ENCODE measurements at places on chromosomes 1 and 21.

DNA sequence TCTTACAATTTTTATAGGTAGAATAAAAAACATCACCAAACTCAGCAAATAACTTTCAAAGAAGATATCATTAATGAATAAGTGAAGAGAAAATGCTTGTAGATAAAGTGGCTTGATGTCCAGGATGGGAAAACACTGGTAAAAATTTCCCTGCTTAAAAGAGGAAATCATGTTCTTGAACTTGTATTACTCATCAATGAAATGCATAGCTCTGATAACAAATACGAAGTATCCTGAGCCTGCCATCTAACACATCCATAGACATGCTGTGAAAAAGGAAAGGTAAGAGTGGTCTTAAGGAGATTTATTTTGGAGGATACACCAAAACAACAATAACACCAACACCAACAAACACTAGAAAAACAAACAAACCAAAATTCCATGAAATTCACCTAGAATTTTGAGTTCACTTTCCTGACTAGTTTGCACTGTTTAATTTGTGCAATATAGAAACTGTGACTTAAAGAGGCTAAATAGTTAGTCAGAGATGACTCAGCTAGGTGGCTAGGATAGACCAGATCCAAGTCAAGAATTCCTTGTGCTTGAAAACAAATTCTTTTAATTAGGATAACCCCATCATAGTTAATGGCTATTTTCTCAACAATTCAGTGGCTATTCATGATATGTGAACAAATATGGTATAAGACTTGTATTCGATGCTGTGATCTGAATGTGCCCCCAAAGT, 179.8 kb upstream of the KCNK2 start:
- DNase-seq = no peak

DNA sequence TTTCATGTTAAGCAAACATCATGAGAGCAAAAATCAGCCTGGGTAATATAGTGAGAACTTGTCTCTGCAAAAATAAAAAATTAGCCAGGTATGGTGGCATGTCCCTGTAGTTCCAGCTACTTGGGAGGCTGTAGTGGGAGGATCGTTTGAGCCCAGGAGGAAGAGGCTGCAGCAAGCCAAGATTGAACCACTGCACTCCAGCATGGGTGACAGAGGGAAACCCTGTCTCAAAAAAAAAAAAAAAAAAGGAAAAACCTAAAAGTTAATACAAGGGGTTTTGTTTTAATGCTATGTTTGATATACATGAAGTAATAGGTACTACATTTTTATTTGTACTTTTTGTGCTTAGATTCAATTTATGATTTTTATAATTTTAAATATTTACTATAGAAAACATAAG, 27.1 kb upstream of the SLC35A3 start:
- DNase-seq = no peak

GRCh38 chr21:21341041-21341440, 342.8 kb downstream of the NCAM2 start:
- no peak for DNase-seq

- DNase-seq = no peak
Measured at GRCh38 chr1:20936621-20937020, 149.5 kb upstream of the HP1BP3 start.

DNA sequence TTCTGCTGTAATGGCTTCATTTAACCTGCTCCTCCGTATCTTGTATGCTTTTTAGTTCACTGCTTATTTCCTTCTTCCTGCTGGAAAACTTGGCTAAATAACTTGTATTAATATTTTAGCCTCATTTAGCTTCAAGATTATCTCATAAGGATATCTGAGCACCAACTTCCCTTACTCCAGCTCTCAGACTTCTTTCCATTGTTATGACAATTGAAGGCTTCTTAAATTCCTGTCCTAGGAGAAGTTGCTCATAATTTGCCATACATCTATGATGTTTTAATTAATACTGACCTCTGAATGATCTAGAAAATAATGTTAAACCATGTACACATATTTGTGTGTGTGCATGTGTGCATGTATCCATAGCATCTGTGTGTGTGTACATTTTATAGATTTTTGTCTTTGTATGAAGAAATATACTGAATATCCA, 1524.4 kb upstream of the TPTE start:
- no peak for DNase-seq

DNA sequence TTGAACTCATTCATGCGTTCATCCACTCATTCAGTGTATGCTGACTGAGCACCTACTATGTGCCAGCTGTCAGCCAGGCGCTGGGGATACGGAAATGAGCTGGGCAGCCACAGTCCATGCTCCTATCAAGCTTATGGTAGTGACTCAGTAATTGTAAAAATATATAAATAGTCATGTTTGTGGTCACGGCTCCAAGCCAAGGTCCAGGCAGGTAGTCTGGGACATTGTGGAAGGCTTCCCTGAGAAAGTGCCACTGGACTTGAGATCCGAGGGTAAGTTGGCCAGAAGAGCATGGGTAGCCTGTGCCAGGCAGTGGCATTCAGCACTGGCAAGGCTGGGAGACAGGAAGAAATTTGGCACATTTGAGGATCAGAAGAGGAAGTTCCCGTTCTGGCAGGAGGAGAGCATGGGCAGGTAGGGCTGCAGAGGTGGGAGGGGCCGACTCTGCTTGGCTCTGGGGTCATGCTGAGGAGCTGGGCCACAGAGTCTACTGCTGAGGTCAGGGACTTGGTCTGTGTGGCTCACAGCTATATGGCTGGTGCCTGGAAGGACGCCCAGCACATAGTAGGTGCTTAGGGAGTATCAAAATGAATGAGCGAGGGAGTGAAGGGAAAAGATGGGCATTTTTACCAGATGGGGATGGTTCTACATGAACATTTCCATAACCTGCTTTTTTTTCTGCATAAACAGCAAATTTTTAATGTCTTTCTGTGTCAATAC, 6.9 kb downstream of the PTPRF start:
- DNase-seq = no peak

- no peak for DNase-seq
Measured at GRCh38 chr1:29826646-29827045, 590.3 kb downstream of the PTPRU start.

- no peak for DNase-seq
Measured at GRCh38 chr1:171140401-171140800, 44.7 kb upstream of the FMO2 start.

DNA sequence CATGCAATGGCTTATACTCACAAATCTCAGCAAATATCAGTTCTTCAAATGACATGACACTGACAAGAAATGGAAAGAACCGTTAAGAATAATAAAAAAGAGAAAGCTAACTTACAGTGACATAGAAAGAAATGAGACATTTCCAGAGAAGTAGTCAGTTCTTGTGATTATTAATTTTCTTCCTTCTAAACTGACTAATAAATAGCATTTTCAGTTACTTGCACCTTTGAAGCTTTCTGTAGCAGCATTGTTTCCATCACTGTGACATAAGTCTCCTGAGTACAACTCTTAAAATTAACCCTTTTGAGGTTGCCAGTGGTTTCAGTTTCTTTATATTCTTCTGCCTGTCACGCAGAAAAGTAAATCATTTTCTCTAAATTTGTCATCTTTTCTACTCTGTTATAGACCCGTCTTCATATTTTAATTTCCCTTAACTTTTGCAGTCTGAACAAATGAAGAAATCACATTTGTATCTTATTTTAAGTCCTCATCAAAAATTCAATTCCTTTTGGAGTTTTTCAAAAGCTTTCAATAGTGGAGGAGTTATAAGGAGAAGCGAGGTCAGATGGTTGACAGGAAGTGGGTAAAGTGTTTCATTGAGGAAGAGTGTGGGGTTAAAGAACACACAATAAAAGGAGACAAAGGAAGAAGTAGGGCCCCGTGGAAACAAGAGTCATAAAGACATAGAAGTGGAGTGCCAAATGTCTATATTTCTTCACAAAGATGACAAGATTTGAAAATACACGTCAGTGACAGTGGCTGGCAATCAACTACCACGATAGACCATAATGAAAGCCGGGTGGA, 57.9 kb upstream of the S1PR1 start:
- no peak for DNase-seq

DNA sequence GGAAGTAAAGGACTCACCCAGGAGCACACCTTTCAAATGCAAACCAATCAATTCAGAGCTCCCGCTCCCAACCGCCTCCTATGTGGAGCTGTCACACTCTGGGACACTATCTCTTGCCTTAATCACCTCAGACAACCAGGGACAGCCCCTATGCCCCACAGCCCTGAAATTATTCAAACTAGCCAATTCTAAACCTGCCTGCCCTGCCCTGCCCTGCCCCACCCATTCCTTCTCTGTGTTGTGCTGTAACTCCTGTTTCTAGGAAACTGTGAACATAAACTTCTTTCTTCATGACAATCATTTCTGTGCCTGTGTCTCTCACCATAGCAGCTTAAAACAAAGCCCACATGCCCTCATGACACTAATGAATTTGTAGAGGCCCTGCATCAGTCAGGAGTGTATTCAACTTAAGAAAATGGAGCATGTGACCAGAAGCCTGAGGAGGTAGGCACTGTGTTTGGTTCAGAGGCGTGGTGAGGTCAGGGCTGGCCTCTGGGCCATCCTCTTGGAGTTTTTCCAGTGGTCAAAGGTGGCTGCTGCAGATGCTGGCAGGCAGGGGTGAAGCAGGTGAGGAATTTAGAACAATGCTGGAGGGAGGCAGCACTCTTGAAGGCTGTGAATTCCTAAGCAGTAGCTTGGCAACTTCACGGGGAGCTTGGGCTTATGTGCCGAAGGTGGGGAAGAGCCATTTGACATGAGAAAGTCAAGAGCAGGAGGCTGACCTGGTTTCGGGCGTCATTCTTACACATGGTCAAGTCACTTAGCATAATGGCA, 74.5 kb downstream of the RHOU start:
- peak; percentile 16 for DNase-seq

- DNase-seq = peak; percentile 73
Measured at GRCh38 chr1:212506666-212507065, 73.9 kb downstream of the NENF start.

GRCh38 chr1:39919545-39919944, 17.8 kb upstream of the MYCL start:
- peak; percentile 71 for DNase-seq

GRCh38 chr21:41924368-41924754, 29.5 kb downstream of the C2CD2 start:
- no peak for DNase-seq

DNA sequence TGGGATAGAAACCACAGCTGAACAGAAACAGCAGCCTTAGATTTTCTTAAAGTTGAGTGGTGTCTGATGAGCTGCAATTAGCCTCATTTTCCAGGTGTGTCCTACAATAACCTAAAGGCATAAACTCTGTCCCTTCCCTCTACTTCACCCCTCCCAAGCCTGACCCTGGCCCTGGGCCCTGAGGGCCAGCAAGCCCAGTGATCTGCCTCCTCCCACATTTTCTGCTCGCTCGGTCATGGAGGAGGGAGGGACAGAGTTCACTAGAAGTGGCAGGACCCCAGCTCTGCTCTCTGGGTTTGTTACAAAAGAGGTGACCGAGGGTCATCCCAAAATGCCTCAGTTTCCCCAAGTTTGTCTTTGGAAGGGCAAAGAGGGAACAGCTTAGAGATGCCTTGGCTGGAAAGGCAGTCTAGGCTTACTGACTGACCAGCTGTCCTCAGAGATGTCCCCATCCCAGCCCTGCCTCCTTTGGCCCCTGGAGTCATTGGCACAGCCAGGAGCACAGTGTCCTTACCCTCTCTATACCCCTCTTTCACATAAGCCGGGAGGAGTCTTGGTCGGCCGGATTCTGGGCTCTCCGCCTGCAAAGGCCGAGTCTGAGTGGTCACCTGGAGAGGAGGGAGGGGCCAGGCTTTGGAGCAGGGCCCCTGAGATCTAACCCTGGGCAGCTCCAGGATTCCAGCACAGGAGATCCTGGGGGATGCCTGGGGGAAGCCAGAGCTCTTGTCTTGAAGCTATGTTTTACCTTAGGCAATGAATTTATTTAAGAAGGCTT, 172.7 kb downstream of the PTPRU start:
- no peak for DNase-seq

- peak; percentile 37 for DNase-seq
Measured at GRCh38 chr1:204150702-204151551, 917 bp downstream of the ETNK2 start.

GRCh38 chr1:6914706-6915105, 129.5 kb downstream of the CAMTA1 start:
- no peak for DNase-seq

- no peak for DNase-seq
Measured at GRCh38 chr1:18201997-18202719, 94.6 kb downstream of the IGSF21 start.

DNA sequence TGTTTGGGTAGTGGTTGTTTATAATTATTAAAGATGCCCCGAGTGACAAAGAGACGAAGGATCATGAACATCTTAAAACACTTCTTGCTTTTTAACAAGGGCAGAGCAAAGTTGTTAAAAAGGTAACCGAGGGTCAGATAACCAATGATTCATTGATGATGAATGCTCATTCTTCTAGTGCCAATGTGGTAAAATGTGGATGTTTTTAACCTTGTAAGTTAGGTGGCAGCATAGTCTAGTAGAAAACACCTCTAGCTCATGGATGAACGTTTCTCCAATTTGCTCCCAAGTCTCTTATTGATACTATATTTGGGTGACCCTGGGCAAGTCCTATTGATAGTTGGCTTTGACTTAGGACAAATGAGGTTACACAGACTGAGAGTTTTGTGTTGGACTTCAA, 167.9 kb downstream of the KIF26B start:
- no peak for DNase-seq

- DNase-seq = no peak
Measured at GRCh38 chr21:18144339-18144738, 100.3 kb upstream of the CHODL start.
